ENCODE measurements at places on chromosomes 1 and 21. TPM values are rescaled to one million over a fixed set of nuclear protein-coding genes. Genes with fewer than 3 reads are reported as not detected.

TACSTD2 gene
- 335 TPM for total RNA-seq

OR14K1 gene
- 1.0 TPM for total RNA-seq

DNA sequence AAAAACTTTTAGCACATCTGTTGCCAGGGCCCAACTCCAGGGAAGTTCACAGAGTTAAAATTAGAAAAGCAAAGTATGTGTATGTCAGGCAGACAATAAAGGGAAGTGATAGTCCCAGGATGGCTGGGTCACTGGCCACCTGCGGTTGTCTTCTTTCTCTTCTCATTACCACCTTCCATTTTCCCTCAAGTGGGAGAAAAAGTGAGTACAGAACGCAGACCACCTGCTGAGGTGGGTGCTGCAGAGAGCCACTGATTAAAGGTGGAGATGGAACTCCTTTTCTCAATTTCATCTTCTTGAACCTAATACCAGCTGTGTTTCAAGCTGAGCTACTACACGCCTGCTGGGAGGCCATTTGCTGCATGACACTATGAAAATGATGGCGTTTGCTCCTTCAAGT, 88.8 kb upstream of the PDE4B start:
- H3K36me3 ChIP-seq: no peaks in the 10 kb centered on the region
- no peaks in the 10 kb centered on the region for H3K4me1 ChIP-seq
- H3K4me3 ChIP-seq: no peak overlapping the region
- H3K27me3 ChIP-seq: no peaks in the 10 kb centered on the region
- no peak overlapping the region for H3K27ac ChIP-seq

DNA sequence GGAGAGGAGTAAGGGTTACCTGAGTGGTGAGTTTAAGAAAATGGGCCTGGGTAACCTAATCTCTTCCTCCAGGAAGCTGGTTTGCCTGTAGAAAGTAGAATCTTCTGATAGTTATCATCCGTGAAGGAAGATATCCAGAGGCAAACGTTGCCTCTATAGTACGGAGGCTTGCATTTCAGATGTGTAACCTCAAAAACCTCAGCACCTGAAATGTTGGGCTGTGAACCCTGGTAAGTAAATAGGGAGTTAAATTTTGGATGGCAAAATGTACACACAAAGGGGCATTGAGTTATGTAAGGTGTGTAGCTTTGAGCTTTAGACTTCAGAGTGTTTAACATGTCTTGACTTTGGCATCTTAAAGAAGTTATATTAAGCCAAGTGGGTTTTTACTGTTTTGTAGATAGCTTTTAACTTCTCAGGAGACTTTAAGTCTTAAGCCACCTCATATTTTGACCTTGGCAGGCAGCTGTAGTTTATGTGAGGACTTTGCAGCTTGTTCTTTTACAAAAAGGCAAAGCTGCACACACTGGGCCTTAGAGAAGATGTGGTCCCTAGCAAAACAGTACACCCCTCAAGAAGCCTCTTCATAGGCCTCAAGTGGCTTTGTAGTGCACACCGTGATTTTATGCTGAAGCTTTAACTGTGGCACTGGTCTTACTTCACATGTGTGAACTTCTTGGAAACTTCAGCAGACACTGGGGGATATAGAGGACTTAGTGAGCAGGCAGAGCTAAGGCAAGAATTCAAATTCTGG, 83.4 kb downstream of the SNRPE start:
- no peaks in the 10 kb centered on the region for H3K27me3 ChIP-seq
- H3K4me1 ChIP-seq: no peaks in the 10 kb centered on the region
- no peak for DNase-seq
- no peak overlapping the region for H3K27ac ChIP-seq

DNA sequence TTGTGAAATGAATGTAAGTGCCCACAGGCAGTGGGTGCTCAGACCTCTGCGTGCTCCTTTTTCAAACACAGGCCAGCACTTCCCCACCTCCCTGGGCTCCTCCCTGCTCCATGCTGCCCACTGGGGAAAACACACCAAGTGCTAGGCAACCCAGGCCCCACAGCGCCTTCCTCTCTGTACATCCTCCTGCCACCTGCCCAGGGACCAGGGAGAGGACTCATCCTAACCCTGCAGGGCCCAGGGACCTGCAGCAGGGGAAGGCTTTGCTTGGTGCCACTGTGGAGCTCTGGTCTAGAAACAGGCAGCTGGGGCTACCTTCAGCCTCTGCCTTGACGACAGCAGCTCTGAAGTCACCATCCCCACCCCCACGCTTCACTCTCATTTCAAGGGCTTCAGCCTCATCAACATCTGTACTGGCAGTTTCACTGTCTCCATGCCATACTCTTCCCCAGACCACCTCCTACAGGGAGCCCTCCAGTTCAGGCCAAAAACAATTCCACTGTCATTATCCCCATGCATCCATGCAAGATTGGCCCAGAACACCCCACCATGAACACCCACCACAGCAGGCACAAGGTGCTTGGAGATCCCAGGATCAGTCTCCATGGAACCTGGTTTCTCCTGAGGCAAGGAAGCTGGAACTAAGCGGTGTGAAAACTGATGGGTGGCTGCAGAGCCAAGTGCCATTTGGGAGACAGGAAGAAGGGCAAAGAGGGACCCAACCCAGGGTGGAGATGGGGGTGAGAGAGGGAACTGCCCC, 1.1 kb downstream of the IGSF8 start:
- no peaks in the 10 kb centered on the region for H3K36me3 ChIP-seq
- DNase-seq: no peak
- H3K27ac ChIP-seq: peak overlapping the region; percentile 90
- no peaks in the 10 kb centered on the region for H3K27me3 ChIP-seq

DNA sequence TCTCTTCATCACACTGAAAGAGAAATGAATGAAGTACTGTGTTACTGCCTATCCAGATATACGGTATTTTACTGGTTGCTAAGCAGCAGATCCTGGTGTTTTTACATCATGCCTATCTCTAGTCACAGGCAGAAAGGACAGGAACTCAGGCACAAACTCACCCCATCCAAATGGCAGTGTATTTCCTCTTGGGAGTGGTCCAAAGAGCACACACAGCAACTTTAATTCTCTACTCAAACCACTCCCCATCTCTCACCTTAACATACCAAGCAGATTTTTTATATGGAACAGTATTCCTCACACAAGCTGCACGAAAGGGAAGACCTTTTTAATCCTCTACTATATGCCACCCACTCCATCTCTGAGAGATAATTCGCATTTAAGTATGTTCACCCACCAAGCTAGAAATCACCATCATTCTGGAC, 27.3 kb downstream of the EIF4G3 start:
- H3K4me1 ChIP-seq: no peaks in the 10 kb centered on the region
- H3K27me3 ChIP-seq: no peaks in the 10 kb centered on the region
- peak overlapping the region; percentile 58 for H3K27ac ChIP-seq
- no peak overlapping the region for H3K4me3 ChIP-seq

- no peak overlapping the region for H3K4me3 ChIP-seq
- no peaks in the 10 kb centered on the region for H3K4me1 ChIP-seq
- no peaks in the 10 kb centered on the region for H3K27me3 ChIP-seq
- H3K36me3 ChIP-seq: no peaks in the 10 kb centered on the region
Measured at GRCh38 chr1:241658081-241658793, 6.2 kb downstream of the WDR64 start.

DNA sequence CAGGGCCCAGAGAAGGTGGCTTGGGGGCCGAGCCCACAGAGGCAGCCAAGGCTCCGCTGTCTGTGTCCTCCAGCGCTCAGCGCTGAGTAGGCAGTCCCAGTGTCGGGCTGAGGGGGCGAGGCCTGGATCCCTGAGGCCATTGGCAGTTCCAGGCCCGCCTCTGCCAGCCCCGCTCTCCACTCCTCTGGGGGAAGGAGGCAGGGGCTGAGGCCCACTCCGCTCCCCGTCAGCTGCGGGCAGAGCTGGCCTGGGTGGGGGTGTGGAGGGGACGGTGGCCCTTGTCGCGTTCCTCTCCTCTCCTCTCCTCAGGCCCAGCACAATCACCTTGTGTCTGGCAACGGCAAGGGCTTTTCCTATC, 132.8 kb downstream of the CASZ1 start:
- DNase-seq: no peak
- H3K27me3 ChIP-seq: peaks cover 3% of the 10 kb centered on the region
- no peaks in the 10 kb centered on the region for H3K36me3 ChIP-seq
- peak overlapping the region; percentile 5 for H3K27ac ChIP-seq
- no peaks in the 10 kb centered on the region for H3K4me1 ChIP-seq
